ENCODE measurements at places on chromosomes 16 and 17.

DNA sequence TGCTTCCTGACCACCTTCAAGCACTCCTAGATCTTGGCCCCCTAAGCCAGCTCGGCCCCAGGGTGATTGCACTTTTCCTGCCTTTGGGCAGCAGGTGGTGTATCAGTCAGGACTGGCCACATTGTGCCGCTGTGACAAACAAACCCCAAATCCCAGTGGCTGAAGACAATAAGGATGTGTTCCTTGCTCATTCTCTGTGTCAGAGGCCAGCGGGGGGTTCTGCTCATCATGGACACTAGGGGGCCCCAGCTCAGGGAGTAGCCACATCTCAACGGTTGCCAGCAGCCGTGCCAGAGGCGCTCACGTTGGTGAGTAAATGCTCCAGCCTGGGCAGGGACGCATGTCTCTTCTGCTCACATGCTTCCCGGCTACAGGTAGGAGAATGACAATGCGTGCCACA is 60.4 kb downstream of the ZDHHC7 start:
- DNase-seq: peak; percentile 14

- DNase-seq: no peak
These were observed 83.7 kb upstream of the ZNF750 start for GRCh38 chr17:82923366-82924113.

DNA sequence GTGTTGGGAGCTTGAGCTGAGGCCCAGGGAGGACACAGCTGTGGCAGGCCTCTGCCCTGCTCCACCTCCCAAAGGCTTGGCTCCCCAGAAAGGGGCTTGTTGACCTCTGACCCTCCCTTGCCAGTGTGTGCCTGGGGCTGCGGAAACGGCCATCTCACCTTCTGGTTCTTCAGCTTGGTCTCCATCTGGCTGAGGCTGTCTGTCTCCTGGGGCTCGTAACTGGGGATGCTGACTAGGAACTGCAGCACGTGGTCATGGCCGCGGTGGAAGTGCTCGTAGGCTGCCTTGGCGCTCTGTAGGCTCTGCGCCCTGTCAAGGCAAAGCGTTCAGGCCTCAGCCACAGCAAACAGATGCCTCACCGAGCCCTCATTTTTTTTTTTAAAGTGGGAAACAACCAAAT is 42.7 kb downstream of the UBN1 start:
- DNase-seq: no peak

- DNase-seq: no peak
These were observed 64.8 kb upstream of the ADAMTS18 start for GRCh38 chr16:77499373-77500285.

DNA sequence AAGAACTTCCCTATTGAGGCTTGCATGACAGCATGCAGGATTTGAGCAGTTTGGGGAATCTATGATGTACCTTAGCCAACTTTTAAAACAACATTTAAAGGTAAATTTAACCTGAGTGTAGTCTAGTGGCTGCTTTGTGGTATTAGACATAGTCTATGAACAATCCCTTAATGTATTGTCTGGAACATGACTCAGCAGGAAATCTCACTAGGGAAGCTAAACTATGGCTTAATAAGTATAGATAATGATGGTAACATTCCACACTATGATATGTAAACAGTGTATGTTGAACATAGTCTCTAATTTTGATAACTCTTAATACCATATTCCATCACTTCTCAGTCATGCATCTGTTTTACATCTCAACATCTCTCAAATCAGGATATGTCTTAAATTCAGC is 52.1 kb upstream of the SLC12A3 start:
- DNase-seq: peak; percentile 80

DNA sequence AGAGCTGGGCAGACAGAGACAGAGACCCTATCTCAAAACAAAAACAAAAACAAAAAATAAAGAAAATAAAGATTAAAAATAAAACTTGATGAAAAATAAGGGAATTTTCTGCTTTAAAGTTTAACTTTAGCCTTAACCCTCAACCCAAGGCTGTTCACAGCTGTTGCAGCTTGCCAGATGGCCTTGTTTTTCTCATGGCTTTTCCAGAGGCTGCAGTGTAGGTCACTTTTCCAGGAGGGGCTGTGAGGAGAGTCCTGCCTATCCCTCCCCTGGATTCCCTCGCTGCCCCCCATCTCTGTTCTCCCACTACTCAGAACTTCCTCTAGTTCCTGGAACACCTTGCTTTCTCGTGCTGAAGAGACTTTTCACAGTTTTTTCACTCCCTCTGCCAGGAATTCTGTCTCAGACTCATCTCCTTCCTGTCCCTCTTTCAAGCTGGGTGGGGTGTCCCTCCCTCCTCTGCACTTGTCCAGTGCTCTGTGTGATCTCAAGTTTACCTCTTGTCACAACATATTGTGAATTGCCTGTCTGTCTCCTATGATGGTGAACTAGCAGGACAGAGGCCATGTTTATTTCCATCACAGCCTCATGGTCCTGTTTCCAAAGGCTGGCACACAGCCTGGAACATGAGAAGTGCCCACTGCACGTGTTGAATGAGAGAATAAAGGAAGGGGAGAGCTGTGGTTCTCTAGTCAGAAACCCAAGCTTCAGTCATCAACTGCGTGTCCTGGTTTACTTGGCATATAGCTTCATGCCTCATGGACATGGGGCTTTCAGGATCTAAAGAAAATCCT is 69.9 kb upstream of the MSI2 start:
- no peak for DNase-seq

DNA sequence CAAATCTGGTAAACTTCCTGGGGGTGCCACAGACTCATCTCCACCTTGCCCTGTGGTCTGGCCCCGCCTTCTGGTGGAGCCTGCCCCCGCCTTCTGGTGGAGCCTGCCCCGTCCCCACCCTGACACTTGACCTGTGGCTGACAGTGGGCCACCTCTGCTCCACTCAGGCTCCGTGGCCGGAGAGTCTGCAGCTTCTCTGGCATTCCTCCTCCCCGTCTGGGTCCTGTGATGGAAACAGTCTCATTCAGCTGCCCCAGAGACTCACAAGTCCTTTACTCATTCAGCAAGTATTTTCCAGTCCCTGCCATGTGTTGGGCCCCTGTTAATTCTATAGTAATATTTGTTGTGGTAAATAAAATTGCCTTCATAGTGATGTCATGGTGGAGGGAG is 21.0 kb upstream of the G6PC1 start:
- no peak for DNase-seq

GRCh38 chr17:65515512-65515911 is 45.9 kb downstream of the AXIN2 start:
- no peak for DNase-seq

DNA sequence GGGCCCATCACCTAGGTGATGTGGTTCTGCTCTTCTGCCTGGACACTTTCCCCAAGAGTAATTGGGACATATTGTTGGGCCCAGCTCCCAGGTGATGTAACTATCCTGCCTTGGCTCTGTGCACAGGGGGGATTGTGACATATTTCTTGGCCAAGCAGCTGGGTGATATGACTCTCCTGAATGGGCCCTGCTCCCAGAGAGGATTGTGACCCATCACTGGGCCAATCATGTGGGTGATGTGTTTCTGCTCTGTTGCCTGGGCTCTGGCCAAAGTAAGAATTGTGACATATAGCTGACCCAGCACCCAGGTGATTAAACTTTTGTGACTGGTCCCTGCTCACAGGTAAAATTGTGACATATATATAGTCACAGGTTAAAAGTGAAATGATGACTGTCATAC is 1904.9 kb downstream of the TP53TG3F start:
- DNase-seq: no peak
